ENCODE measurements at places on chromosomes 1 and 21.

GRCh38 chr1:60066001-60066400, 7.6 kb downstream of the C1orf87 start:
- DNase-seq = no peak

GRCh38 chr1:156599811-156600210, 1.5 kb downstream of the GPATCH4 start:
- DNase-seq = no peak

DNA sequence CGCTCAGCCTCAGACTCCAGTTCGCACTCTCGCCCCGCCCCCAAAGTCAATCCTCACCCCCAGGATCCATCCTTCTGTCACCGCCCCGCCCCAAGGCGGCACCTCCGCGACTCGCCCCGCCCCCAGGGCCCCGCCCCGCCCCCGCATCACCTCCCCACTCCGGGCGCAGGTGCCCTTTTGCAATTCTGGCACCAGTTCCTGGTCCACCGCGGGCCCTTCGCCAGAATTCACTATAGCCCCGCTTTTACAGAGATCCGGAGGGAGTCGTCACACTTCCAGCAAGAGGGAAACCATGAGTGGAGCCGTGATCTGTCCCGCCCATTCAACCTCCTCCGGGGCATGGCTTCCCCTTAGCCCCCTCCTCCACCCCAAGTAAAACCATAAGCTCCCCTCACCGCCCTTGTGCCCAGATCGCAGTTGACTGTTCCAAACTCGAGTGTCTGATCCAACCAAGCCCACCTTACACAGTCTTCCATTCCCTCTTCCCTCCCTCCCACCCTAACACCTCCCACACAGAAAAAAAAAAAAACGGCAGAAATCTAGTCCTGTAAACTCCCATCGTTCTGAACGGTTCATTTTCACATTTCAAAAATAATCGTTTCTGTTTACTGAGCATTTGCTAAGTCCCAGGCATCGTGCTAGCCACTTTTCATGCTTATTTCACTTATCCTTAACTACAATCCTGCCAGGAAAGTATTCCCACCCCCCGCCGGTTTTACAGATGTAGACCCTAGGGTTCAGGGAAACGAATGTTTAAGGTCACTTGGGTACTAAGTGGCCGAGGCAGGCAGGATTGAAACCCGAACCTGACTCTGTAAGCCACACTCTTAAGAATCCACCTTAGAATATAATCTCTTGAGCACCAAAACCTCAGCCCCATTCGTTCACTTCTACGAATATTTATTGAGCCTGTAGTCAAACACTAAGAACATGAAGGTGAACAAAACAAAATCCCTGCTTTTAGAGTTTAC, 1.3 kb upstream of the DNAJC16 start:
- peak; percentile 99 for DNase-seq

DNA sequence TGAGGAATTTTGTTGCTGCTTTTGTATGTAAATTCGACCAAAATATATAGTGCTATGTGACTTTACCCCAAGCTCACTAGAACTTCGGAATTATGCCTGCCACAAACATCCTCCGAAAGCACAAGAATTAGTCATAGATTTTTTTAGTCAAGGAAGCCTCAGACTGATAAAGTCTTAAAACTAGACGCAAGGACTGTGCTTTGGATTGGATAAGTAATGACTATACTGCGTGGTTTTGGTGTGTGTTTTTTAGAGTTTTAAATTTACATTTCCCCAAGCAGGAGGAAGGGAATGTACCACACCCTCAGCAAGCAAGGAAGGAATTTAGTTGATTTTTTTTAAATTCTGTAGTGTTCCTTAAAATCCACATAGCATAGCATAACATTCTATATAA, 10.3 kb downstream of the WLS start:
- DNase-seq = no peak

DNA sequence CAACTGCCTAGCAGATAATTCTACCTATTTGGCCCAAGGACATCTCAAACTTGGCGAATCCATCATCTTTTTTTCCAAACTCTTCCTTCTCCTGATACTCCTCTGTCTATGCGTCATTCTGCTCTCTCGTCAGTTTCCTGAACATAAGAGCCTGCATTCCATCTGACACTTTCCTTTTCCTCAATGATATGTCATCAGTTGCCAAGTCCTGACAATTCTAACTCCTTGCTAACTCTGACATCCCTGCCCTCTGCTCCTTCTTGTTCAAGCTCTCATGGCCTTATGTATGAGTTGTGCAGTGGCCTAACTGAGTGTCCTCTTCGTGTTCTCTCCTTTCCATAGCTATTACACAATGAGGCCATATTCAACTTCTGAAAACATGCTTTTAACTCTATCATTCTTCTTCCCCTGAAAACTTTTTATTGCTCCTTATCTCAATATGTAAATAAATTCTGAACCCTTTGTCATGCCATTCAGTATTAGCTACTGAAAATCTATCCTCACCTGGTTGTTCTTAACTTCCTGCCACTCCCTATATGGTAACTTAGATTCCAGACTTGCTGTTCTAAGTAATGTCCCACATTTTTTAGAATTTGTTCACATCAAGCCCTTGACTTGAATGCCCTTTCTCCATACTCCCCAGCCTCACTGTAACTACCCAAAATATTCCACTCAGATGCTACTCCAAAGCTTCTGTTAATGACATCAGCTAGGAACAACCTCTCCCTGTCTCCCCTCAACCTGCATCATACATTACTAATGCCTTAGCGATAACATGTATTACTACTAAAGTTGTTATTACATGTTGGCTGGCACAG, 11.5 kb downstream of the PALMD start:
- no peak for DNase-seq

- no peak for DNase-seq
These were observed 141.9 kb upstream of the ZC3H11B start for GRCh38 chr1:219754767-219755166.

DNA sequence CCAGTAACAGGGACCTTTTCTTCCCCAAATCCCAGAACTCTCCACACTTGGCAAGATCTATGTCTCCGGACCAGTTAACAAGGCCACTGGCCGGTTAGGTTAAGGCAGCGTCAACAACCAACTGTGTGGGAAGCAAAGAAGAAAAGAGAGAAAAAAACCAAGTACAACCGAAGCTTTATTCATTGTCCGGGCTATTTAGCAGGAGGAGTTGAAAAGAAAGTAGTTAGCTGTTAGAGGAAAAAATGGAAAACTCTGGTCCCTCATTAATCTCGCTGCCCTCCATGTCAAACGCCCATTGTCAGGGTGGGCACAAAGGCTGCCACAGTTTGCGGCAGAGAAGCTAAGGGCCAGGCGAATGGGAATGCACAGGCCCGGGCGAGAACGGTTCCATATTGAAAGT, 49.3 kb upstream of the GRIK3 start:
- no peak for DNase-seq

DNA sequence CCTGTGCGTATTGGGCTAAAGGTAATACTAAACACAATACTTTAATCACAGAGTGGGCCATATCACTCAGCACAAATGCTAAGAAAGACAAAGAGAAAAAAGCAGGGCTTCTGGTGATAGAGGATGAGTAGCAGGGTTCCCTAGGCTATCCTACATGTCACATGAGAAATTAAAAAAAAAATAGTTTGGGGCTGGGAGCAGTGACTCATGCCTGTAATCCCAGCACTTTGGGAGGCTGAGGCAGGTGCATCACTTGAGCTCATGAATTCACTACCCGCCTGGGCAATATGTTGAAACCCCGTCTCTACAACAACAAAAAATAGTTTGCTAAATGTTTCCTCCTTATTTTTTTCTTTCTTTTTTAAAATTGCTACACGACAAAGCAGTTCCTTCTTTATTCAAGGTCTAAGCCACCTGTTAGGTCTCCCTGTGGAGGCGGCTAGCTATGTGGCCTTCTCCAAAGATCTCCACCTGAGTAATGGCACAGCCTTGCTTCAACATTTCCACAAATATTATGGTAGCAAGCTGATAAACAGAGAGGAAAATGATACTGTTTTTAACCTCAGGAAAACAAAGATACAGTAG, 1.5 kb downstream of the ENSA start:
- no peak for DNase-seq

GRCh38 chr21:38925923-38926322, 120.2 kb downstream of the ETS2 start:
- no peak for DNase-seq

DNA sequence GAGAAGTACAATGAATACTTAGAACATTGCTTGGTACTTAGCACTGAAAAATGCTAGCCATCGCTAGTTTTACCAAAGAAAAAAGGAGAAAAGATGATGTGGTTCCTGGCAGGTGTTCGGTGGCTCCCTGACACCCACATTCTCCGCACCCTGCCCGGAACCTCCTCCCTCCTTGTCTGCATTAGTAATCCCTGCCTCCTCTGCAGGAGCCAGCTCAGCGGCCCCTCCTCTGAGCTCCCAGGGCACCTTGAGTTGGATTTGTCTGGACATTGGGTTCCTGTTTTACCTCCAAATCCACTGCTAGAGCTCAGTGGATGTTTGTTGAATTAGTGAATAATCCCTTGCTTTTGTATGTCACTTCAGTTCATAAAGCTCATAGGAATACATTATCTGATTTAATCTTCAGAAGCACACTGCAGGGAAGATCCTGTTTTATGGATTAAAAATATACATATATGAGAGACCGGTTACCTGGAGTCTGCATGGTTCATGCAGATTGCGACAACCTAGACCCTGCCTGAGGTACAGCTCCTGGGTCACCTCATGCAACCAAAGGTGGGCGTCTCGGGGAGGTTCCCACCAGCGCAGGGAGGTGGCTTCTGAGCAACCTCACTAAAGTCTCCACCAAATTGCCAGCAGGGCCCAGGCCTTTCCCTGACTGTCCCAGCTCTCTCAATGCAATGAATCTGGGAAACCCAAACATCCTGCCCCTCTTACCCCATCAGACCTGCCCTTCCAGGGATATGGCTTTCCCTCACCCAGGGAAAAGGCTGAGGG, 24.2 kb downstream of the PCAT6 start:
- DNase-seq = no peak

- DNase-seq = no peak
These were observed 536.0 kb downstream of the LMO4 start for GRCh38 chr1:87864676-87865075.

DNA sequence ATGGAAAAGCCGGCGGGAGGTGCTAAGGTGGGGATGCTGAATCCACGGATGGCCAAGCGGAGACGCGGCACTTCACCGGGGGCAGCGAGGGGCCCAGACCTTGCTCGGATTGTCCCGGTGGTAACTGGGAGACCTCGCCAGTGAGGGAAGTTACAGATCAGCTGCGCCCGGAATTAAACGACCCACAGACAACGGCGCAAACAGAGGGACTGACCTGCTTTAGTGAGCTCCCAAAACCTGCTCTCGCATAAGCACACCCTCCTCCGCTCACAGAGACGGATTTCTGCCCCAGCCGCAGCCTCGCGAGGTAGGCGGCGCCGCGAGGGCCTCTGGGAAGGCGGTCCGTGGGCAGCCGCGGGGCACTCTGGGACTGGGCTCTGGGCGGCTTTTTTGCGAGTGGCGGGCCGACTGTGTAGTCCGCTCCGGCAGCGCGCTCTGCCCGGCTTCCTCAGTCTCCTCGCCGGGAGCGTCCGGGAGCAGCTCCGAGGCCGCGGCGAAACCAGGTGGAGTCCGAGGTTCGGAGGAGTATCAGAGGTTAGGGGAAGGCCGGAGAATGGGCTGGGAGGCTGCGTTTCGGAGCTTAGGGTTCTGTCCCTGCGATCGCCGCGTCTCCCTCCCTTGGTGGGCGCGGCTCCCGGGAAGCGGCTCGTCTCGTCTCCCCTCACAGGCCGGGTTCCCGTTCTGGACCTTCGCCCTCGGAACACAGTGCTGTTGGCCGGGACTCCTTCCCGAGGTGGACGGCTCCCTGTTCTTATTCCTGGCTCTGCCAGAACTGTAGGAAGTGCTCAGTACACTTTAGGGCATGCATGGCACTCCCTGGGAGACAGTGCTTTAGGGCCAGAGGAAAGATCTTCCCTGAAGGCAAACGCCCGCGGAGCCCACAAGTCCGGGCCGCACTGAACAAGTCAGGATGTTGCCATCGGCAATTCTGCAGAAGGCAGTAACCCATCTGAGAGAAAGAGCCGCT, at the start of gene EXO5:
Gene EXO5 (plus strand): TSS at position 393 of the 967 bp plus-strand sequence. CDS start 5,778 bp downstream, outside the sequence.
- DNase-seq = no peak

GRCh38 chr1:202681736-202682420, 28.4 kb downstream of the SYT2 start:
- no peak for DNase-seq

DNA sequence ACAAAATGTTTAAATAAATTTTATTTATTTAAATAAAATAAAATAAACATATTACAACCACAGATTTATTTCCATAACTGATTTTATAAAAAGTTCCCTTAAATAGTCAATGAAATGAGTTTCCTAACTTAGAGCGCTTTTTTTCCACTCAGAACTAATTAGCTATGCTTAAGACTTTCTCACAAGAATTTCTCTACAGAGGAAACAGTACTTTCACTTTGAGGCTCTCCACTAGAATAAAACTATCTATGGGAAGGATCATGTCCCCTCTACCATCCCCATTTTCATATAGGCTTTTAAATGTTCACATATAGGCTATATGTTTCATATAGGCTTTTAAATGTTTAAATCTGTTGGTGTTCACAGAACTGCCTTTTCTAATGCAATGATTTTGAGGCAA, 40.0 kb upstream of the DPH5 start:
- no peak for DNase-seq

GRCh38 chr1:109776911-109777310, 13.2 kb upstream of the EPS8L3 start:
- DNase-seq = no peak

DNA sequence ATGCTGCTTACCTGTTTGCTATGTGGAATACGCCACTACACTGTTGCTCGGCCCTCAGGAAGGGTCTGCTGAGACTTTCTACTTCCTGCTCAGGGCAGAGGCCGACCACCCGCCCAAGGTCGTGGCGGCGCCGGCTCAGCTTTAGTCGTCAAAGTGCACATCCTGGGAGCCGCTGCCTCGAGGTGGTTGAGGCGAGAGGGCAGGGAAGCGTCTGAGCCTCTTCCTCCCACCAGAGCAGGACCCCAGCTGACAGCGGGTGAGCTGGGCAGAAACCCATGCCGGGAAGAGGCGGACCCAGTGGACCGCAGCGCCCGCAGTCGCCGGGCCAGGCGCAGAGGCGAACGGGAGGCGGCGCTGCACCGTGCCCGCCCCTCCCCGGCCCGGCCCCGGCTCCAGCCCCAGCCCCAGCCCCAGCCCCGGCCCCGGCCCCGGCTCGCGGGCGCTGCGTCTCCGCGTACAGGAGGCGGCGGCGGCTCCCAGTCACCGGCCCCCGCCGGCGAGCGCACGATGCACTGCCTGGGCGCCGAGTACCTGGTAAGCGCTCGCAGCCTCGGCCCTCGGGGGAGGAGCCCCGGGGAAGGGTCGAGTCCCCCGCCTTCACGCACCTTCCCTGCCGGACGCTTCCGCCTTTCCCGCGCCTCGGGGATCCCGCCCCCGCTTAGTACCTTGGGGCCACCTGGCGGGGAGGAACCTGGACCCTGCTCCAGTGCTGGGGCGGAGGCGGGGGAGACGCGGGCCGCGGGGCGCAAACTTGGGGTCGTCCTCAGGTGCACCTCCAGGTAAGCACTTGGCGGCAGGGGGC, at the start of gene SLC44A3:
Gene SLC44A3 (plus strand): TSS at position 413 of the 802 bp plus-strand sequence. CDS start 95 bp downstream, at position 508.
- no peak for DNase-seq

GRCh38 chr1:59814180-59814900, 409 bp upstream of the HOOK1 start:
- DNase-seq = no peak

GRCh38 chr1:61157468-61157987, 75.2 kb downstream of the NFIA start:
- DNase-seq = no peak

GRCh38 chr21:46157396-46157986, 2.1 kb upstream of the FTCD start:
- peak; percentile 69 for DNase-seq

GRCh38 chr21:17491716-17492414, 21.0 kb upstream of the CXADR start:
- DNase-seq = no peak

GRCh38 chr1:40782371-40782956, 1.1 kb upstream of the KCNQ4 start:
- DNase-seq = no peak
